ENCODE measurements at places on chromosomes 2 and 18.
A peak's percentile ranks its signal among the peaks of the same experiment; 100 is the strongest.

DNA sequence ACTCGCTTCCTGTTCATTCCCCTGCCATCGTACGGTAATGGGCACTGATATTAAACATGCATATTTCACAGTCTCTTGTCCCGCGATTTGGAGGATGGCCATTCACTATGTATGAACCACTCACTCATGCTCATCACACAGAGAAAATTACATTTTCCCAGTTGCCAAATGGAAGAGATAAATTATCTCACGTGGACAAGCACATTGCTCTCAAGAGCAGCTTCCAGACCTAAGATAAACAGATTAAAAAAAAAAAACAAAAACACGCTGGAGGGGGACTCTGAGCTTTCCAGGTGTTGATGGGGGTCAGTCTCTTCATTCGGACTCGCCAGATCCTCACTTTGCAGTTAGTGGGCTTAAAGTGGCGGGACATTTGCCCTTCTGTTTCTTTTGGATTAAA is 1.7 kb upstream of the MAPK4 start:
- DNase-seq, result no peak

GRCh38 chr2:149544692-149545091 is 42.9 kb downstream of the MMADHC start:
- no peak for DNase-seq

- DNase-seq, result no peak
Observed at GRCh38 chr2:70191244-70191735, 471 bp upstream of the C2orf42 start.

DNA sequence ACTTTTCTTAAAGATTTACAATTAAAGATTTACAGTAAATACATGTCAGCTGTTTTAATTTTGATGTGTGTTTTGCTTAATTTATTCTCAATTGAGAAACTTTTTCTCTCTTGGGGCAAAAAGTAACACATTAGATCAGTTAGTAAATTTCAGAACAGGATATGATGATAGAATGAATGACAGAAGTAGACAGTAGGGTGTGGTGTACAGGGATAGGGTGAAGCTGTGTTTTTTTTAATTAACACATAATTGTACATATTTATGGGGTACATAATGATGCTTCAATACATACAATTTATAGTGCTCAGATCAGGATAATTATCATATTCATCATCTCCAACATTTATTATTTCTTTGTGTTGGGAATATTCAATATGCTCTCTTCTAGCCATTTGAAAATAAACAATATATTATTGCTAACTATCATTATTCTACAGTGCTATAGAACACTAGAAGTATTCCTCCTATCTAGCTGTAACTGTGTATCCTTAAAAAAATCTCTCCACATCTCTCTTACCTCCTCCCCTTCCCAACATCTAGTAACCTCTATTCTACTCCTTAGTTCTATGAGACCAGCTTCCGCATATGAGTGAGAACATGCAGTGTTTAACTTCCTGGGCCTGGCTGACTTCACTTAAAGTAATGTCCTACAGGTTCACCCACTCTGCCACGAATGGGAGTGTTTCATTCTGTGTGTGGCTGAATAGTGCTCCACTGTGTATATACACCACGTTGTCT is 175.2 kb downstream of the SNTG2 start:
- DNase-seq, result no peak

GRCh38 chr18:29653671-29654215 is 1388.8 kb downstream of the DSC3 start:
- no peak for DNase-seq

DNA sequence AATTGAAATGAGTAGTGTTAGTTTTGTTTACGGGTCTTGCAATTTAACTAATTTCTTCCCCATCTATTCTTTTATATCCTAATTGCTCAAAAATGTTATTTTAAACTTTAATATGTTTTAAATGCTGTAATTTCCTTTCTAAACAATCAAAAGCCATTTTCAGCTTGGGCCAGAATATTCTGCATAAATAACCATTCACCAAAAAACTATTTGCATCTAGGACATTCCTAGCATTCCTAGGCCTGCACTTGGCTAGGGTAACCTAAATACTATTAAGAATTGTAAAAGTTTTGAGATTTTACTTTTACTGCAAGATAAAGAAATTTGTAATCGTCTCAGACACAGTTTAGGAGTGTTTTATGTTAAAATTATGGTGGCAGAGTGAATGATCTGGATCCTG is 7.8 kb upstream of the ETAA1 start:
- DNase-seq, result no peak

GRCh38 chr2:96396095-96396494 is 60.5 kb downstream of the NCAPH start:
- DNase-seq, result peak; percentile 53

GRCh38 chr2:70651014-70651413 is 97.4 kb upstream of the TGFA start:
- DNase-seq, result no peak

GRCh38 chr18:46596119-46596518 is 60.9 kb downstream of the LOXHD1 start:
- no peak for DNase-seq

GRCh38 chr2:158718851-158719250 is 76.3 kb upstream of the DAPL1 start:
- DNase-seq, result no peak

GRCh38 chr18:13374468-13375301 is 156.1 kb downstream of the LDLRAD4 start:
- no peak for DNase-seq

GRCh38 chr2:43194121-43194869 is 32.1 kb downstream of the ZFP36L2 start:
- DNase-seq, result no peak

DNA sequence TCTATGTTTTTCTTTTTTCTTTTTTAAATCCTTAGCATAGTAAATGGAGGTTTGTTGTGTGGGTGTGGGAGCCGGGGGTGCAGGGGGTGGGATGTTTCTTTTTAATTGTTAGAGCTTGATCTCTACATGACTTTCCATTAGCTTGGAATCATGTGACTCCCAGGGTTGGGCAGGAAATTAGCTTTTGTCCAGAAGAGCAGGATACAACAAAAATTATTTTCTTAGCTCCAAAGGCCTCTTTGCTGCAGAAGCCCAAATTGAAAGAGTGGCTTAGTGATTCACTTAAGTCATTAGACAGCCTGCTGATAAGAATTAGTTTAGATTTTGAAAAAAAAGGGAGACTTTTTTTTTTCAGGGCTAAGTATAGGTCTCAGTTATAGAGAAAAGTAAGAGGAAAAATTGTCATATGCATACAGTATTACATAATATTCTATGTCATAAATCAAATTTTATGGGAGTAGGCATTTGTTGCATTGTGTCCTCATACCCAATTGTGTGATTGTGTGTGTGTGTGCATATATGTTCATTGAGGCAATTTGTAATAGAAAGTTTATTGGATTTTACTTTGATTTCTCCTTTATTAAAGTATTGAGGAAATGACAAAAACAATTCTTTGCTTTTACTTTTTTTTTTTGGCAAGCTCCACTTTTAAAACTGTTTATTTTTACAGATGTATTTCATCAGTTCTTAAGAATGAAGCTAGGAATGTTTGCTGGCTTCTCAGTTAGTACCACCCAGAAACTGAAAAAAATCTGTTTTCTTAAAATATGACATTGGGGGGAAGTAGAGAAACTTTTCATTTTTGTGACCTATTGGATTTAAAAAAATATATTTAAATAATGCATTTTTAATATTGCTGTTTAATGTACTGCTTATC is 47.4 kb downstream of the TSPYL6 start:
- no peak for DNase-seq

GRCh38 chr2:159513745-159514144 is 102.6 kb downstream of the BAZ2B start:
- no peak for DNase-seq

DNA sequence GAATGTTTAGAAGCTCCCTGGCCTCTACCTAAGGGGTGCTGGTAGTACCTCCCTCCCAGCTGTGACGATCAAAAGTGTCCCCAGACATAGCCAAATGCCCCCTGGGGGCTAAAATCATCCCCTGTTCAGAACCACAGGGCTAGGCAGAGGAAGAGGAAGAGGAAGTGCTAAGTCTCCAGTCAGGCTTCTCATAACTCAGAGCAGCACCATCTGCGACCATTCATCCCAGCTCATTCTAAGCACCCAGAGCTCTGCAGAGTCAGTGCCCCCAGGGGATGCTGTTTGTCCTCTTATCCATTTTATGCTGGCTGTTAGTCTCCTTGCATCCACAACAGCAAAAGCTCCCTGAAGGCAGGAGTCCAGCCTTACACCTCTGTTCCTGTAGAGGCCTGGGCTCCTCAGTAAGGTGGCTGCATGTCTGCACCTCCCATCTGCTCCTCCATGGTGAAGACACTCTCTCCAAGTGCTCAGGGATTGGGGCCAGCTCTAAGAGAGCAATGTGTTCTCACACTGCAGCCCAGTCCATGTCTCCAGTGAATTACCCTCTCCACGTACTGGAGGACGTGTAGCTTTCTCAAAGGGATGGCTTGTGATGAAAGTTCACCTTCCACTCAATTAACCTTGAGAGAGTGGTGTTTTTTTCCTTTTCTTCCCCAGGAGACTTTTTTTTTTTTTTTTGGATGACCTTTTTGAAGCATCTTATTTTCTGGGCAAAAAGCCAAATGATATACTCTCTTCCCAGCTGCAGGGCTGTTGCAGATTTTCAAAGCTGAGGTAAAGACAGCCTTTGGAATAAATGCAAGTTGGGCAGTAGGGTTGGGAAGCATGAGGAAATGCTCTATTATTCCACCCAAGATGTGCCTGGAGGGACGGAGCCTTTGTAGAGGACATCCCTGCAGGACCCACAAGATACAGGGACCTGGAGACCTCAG is 158.9 kb upstream of the SLC14A2 start:
- DNase-seq, result no peak
